ENCODE measurements at places on chromosomes 4 and X.

- no peak for DNase-seq
Measured at GRCh38 chr4:31199644-31200043, 479.5 kb downstream of the PCDH7 start.

DNA sequence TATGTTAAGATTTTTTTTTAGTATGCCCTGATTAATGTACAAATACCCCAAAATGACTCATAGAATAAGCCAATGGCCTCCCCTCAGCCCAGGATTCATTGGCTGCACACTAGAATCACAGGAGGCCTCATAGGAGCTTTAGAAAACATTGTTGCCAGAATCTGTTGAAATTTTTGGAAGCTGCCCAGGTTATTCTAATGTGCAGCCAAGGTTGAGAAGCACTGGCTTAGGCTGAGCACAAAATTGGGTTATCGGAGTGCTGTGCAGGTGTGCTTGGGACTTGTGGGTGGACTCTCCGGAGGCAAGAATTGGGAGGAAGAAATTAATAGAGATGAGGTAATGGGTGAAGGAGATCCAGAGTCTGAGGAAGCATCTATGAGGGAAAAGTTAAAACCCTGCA is 41.3 kb upstream of the VCX start:
- no peak for DNase-seq

GRCh38 chr4:41505161-41505661 is 32.7 kb upstream of the LIMCH1 start:
- no peak for DNase-seq

DNA sequence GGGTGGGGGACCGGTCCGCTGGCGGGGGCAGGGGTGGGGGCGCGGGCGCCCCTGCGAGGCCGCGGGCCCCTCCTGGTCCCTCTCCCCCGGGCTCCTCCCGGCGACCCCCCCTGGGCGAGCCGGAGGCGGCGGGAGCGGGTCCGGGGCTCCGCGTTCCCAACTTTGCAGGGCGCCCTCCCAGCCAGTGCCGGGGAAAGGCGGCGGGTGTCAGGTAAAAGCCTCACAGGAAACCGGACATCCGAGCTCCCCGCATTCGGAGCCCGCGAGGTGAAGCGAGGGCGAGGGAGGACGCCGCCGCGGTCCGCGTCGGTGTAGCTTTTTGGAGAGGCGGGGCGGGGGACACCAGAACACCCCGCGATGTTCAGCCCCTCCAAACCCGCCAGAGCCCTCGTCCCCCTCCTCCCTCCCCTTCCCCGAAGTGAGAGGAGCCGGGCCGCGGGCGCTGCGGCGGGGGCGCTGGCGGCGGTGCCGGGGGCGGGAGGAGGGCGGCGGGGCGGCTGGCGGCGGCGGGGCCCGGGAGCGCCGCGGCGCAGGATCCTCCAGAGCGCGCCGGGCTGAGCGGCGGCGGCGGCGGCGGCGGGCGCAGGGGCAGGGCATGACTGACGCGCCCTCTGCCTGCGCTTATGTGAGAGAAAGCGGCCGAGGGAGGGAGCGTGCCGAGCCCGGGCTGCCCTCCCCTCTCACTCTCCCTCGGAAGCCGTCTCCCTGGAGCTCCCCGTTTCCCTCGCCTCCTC is at the start of gene VEGFC:
Gene VEGFC, minus strand, starts transcription at position 597 of the 734 bp plus-strand sequence. CDS start 611 bp downstream, outside the sequence.
- no peak for DNase-seq

GRCh38 chrX:15911734-15912550 is 57.3 kb upstream of the AP1S2 start:
- DNase-seq = no peak

- DNase-seq = no peak
Measured at GRCh38 chr4:80500613-80501012, 165.1 kb downstream of the CFAP299 start.

- DNase-seq = no peak
Measured at GRCh38 chr4:6858997-6859396, 50.6 kb upstream of the TBC1D14 start.

DNA sequence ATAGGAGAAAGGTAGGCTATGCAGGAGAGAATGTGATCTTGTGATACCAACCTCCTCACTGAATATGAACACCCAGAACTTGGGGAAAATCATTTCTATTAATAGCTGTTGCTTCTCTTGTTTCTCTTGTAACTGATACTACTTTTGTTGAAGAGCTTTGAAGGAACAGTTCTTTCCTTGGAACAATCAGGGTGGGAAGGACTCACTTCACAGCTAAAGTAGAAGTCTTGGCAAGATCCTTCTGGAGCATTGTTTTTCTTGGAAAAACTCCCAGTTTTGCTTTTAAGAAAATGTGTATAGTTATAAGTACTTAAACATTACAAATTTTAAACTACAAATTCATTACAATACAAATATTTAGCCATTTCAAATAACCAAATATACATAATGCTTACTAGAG is 19.1 kb upstream of the XK start:
- DNase-seq = no peak

DNA sequence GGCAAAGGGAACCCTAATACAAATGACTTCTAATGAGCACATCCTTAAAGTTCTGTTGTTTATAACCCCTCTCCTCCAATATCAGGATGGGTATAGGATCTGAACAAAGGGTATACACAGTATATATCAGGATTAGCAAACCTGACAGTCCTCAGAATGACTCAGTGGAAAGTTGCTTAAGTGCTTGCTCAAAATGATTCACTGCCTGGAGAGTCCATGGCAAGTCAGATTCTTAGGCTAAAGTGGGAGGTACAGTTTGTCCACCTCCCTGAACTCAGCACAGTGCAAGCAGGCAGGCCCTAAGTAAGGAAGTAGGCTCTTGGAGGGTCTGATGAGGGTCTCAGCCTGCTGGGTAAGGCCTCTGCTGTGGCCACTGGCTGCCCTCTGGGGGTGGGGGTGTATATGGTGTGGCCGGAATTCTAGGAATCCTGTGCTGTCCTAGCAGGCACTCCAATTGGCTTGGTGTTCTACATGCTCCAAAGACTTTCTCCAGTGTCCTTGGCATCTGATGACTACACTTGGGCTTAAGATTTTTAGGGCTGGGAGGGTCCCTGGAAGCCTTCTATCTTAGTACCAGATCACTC is 54.3 kb downstream of the CHRDL1 start:
- DNase-seq = no peak

- DNase-seq = no peak
Measured at GRCh38 chr4:120043828-120044227, 22.8 kb downstream of the MAD2L1 start.

DNA sequence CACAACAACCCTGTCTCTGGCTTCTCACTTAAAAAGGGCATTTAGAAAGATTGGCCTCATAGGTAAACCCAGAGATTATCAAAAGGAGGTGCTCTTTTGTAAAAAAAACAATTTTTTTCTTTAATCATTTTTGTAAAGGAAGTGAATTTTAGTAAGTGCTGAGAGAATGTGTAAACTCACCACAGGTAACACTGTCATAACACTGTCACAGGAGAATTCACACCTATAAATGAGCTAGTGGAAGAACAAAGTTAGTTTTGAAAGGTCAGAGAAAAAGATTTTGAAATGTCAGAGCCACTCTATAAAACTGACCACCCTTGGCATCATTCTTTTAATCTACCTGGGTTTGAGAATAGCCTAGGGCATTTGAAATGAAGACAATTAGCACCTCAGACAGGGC is 3.3 kb upstream of the SH2D1A start:
- no peak for DNase-seq

DNA sequence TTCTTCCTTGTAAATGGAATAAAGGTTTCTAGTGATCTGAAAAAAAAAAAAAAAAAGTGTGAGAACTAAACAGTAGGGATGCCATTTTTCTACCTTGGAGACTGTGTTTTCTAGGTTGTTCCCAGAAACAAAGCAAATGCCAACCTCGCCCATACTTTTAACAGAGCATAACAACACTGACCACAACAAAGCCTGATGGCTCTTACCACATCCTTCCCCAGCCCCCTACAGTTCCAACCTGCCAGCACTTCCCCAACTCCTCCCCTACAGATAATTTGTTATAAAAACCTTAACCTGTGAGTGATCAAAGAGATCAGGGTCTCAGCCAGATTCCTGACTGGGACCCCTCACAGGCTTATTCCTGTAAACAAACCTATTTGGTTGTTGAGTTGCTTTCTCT is 940.0 kb downstream of the SH3BGRL start:
- no peak for DNase-seq

GRCh38 chr4:8095956-8096689 is 62.5 kb downstream of the ABLIM2 start:
- DNase-seq = no peak

DNA sequence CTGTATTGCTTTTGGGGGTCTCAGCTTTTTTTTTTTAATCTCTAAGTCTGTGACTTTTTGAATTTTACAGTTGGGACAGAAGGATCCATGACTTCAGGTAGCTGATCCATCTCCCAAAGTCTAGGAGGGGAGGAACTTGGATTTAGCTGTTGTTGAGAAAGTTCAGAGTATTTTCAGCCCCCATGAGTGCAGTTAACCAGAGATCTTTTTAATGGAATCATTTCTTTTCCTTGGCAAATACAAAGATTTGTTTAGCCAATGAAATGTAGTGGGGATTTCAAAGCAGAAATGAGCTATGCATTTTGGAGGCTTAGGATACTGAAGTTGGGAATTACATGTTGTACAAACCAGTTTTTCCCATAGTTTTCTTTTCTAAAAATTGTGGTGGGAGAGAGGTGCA is 18.1 kb downstream of the FNIP2 start:
- no peak for DNase-seq

GRCh38 chr4:76836860-76837562 is 60.9 kb downstream of the SOWAHB start:
- DNase-seq = no peak

All from stimulated activated CD4-positive, alpha-beta T cell treated with anti-CD3 and anti-CD28 coated beads, Interleukin-4, amount 100 ng/mL, for 24 hours (primary cell).